ENCODE measurements at places on chromosomes 1 and 21.

DNA sequence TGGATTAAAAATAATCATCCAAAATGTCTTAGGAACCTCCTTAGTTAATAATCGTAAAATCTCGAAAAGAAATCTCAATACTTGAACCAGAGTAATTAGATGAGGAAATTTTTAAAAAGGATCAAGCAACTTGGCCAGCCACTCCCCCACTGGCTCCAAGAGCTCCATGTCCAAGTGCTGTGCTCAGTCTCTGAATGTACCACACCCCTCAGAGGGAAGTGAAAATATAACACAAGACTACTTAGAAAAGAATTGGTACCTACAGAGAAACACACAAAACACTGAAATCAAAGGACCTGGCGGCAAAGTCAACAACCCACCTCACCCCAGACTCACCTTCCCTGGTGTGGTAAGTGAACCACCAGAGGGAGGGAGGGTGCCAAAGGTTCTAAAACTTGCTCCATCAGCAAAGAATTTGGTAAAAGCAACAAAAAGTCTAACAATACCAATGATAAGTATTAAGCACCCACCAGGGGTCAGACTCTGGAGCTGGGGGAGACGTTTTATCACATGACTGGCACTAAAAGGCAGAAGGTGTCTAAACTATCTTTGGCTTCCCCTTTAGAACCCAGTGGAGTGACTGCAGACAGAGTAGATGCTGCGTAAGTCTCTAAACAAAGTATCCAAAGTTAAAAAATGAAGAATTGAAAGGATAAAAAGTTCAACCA is 14.0 kb downstream of the LBR start:
- no peak for DNase-seq

DNA sequence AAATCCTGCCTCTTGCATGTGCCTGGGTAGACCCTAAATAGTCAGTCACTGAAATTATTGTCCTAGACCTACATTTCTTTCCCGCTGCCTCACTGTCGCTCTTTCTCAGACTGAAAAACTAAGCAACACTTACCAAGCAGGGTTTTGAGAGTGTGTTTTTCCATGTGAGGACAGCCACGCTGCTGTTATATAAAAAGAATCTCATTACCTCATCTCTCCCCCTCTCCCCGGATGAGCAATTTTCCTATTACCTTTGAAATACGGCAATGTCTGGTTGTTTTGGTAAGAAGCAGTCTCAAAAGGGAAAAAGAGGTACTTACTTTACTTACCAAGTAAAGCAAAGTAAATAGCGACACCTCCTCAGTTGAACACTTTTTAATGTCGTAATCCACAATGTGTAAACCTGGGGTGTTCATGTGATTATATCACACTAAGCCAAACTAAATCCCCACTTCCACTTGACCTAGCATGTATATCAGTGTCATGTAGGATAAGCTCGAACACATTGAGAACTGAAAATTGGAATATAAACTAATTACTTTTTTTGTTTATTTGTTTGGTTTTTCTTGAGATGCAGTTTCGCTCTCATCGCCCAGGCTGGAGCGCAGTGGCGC is 12.2 kb upstream of the VN1R5 start:
- no peak for DNase-seq

- DNase-seq = no peak
These were observed 97.4 kb downstream of the PRDM2 start for GRCh38 chr1:13797397-13797796.

DNA sequence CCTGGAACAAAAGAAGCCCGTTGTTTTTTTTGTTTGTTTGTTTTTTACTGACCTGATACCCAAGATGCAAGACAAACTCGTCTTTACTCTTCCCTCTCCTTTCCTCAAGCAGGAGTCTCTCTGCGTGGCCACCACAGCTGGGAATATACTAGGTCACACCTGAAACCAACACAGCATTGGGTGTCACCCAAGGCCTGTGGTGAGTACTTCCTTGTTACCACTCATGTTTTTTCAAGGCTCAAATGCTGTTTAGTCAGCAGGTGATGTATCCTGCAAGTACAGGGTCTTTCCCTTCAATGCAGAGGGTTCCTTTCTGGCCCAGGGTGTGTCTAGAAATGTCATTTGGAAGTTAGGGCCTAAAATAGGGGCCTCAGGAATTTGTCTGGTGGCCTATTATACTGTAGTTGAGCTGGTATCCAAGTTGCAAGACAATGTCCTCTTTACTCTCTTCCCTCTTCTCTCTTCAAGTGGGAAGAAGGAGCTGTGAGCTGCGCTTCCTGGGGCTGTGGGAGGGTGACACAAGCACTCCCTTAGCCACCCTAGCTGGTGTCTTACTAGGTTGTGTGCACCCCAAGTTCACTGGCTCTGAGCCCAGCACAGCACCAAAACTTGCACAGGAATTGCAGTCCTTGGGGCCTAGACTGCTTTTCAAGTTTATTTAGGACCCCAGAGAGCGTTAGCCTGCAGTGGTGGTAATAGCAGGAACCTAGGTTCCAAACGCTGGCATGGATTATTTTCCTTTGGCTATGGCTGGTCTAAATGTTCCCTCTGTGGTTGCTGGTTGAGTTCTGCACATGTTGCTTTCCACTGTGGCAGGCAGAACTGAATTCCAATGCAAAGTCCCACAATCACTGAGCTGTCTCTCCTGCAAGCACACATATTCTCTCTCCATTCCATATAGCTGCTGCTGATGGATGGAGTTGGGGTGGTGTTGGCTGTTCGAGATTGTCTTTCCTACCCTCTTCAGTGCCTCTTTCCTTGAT is 91.4 kb upstream of the LYPLAL1 start:
- DNase-seq = no peak

- DNase-seq = no peak
These were observed 190.2 kb downstream of the RASAL2 start for GRCh38 chr1:178284058-178284457.

GRCh38 chr21:26753822-26754221 is 91.4 kb downstream of the ADAMTS1 start:
- DNase-seq = no peak

DNA sequence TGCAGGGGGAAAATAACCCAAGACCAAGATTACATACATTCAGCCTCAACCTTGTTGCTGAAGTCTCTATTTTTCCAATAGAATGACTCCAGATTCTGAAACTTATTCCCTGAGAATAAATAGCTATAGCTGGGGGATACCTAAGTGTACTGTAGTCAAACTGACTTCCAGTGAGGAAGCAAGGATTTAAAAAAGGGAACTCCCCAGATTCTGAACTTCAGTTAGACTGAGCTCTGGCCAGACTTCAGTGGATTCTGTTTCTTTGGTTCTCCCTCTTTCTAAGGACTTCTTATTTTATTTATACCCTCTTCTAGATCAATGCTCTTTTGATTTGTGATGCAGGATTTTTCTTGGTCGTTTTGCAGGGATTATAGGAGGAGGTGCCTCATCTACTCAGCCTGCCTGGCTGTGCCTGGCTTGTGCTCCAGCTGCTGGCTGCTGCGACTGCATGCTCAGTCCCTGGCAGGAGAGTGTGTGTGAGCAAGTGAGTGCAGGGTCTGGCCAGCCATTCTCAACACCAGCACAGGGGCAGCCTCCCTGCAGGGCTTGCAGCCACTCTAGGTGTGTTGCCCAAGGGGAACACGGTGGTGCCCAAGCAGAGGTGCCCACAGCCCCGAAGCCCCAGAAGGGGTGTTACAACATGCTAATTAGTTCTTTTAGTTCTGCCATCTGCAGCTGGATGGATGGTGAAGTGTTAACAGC is 43.0 kb downstream of the SPATA17 start:
- no peak for DNase-seq

DNA sequence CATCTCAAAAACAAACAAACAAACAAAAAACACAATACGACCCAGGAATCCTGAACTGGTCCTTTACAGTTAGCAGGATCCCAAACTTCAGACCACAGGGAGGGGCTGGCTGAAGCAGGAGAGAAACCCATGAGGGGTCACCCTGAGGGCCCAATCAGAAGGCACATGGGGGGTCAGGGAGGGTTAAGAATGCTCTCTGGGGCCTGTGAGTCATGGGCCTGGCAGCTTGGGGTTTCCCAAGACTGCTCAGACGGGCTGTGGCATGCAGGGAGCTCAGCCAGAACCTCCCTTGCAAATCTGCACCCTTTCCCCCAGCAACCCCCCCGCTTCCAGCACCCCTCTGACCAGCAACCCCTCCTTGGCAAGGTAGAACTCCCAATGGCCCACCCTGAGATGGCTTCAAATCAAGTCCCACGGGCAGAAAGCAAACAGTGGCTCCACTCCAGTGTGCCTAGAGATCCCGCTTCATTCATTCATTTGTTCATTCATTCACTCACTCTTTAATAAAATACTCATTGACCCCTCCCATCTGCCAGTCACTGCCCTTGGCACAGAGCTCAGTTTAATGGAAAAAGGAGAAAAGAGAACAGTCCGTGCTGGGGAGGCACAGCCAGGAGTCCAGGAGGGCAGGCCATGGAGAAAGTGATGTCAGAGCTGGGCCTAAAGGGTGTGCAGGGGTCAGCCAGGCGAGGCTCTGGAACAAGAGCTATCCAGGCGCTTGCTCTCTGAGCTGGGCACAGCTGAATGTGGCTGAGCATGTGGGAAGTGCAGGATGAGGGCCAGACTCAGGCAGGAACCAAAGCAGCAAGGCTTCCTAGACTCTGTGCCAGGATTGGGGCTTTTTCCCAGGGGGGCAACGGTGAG is 8.2 kb downstream of the UQCRHL start:
- DNase-seq = no peak

GRCh38 chr1:114109981-114110380 is 43.7 kb downstream of the SYT6 start:
- no peak for DNase-seq
